CD8-positive, alpha-beta T cell (primary cell): ENCODE measurements at places on chromosomes 6 and 20.

GRCh38 chr6:88008411-88008810 lies 39.2 kb upstream of the SPACA1 start:
- DNase-seq, result no peak

DNA sequence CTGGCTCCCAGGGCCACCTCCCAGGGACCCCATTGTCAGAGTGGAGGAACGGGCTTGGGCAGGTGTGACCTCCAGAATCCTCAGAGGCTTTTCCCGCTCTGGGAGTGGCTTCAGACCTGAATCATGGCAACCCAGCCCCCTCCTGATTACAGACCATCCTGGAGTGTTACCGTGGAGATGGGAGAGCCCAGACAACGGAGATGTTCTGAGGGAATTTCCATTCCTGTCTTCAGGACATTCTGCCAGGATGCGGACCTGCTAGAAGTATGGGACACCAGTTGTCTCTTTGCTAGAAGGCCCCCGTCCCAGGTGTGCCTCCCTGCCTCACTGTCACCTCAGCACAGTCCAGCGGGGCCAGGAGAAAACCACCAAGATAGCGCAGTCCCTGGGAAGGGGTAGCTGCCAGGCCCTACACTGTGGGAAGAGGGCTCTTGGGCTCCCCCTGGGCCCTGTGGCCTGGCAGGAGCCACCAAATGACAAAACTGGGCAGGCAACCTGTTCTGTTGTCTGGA lies 109.9 kb downstream of the PSMB1 start:
- DNase-seq, result no peak

DNA sequence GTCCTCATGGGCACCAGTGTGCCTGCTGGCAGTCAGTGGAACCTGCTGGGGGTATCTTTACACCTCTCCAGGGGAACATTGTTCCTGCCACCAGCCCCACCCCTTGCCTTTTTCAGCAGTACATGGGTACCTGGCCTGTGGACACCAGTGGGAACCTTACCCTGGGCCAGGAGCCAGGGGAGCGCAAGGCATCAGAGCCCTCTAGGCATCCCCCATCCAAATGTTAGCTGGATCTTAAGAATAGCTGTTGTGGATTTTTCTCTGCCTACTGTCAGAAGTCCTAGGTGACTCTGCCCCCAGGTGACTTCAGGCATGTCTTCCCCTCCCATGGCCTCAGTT lies 38.8 kb upstream of the ID1 start:
- DNase-seq, result no peak

- no peak for DNase-seq
Observed at GRCh38 chr6:139131736-139132280, 3.1 kb upstream of the HECA start.

DNA sequence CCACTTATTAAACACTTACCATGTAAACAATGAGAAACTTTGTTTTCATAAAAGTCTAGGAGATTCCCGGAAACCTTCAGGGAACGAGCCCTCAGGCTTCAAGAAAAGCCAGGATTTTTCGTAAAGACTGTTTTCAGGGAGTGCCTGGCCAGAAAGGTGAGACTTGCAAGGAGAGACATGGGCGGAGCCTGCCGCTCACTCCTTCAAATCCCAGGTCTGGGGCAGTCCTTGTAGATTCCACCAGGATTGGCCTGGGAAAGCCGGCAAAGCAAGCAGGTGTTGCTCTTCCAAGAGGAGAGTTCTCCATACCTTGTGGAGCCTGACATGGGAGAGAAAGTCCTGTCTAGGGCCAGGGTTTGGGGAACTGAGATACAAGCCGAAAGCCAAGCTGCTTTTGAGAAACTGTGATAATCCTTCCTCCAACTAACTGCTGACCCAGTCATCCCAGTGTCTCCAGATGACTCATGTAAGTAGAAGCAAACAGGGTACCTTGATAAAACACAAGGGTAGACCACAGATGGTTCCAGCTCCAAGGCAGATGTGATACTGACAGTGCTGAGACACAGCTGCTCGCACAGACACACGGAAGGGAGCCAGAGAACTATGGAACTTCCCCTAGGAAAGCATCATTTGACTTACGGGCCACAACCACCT lies 69.4 kb upstream of the NAA20 start:
- no peak for DNase-seq

DNA sequence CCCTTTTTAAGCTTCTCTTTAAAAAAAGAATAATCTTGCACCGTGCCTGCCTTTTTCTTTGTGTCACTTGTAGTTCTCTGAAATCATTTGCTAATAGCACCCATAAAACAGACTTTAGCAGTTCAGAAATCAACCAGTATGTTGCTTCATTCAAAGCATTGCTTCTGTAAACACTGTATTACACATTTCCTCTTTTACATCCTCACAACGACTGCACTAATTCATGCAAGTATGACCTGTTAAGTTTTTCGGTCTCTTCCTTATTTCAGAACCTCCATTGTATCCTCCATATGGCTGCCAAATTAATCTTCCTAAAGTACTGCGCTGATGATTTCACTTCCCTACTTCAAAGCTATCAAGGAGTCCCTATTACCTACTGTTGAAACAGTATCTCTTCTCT lies 142.9 kb upstream of the RNF217 start:
- no peak for DNase-seq

DNA sequence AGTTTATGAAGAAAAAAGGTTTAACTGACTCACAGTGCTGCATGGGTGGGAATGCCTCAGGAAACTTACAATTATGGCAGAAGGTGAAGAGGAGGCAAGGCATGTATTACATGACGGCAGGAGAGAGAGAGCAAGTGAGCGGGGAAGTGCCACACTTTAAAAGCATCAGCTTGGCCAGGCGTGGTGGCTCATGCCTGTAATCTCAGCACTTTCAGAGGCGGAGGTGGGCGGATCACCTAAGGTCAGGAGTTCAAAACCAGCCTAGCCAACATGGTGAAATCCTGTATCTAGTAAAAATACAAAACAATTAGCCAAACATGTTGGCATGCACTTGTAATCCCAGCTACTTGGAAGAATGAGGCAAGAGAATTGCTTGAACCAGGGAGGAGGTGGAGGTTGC lies 213.3 kb upstream of the THEMIS start:
- DNase-seq, result no peak

- DNase-seq, result no peak
Observed at GRCh38 chr6:36217188-36217587, 20.6 kb downstream of the BRPF3 start.

DNA sequence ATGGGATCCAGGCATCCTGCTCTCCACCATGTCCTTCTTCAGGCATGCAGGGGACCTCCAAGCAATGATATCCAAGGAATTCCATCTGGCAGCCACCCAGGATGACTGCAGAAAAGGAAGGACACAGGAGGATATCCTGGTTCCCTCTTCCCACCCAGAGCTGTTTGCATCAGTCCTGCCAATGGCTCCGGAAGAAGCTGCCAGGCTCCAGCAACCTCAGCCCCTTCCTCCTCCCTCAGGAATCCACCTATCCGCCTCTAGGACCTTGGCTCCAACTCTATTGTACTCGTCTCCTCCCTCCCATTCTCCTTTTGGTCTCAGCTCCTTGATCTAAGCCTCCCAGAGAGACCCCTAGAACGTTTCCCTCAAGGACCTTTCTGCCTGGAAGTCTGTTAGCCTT lies 733 bp upstream of the PSORS1C2 start:
- no peak for DNase-seq

DNA sequence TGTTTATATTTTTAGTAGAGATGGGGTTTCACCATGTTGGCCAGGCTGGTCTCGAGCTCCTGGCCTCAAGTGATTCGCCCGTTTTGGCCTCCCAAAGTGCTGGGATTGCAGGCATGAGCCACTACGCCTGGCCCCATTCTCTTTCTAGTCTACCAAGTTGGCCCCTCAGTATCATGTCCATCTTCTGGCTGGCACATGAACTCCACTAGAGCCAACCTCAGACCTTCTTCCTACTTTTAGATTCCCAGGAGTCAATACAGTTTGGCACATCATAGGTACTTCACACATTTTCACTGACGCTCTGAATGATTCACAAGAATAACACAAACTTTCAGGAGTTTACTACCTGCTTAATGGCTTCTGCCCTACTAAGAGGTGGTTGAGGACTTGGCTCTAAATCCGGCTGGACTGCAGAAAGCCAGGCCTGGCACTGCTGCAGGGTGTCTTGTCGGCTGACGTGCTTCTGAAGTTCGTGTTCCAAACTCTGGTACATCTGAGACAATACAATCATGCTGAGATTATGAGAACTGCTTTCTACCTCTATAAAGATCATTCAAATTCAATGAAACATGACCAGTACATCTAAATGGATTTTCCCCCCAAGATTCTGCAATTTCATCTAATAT lies 293.3 kb downstream of the SYNE1 start:
- no peak for DNase-seq

- no peak for DNase-seq
Observed at GRCh38 chr20:63747622-63748069, 8.1 kb downstream of the SLC2A4RG start.

DNA sequence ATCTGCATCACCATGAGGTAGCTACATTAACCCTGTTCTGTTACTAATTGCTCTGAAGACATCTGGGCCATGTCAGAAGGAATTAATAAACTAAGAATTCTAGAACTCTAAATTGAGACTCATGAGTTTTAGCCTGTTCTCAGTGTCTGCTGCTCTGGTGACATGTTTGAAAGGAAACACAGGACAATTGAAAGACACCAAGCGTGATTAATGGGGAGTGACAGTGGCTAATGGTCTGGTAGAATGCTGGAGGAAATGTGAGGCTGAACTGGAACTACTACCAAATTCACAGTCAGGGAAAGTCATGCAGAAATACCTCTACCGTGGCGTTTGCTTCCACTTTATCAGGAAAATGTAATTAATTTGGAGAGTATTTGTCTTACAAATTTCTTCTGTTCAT lies 140.0 kb downstream of the TBC1D7 start:
- no peak for DNase-seq

- no peak for DNase-seq
Observed at GRCh38 chr20:21714297-21715192, 9.1 kb downstream of the PAX1 start.

GRCh38 chr20:50336661-50337060 lies 146.0 kb downstream of the CEBPB start:
- no peak for DNase-seq
